Common myeloid progenitor, CD34-positive (primary cell): ENCODE measurements at places on chromosomes 7 and 10.

GRCh38 chr7:66099232-66099550 is 15.5 kb upstream of the CRCP start:
- no peak for DNase-seq

DNA sequence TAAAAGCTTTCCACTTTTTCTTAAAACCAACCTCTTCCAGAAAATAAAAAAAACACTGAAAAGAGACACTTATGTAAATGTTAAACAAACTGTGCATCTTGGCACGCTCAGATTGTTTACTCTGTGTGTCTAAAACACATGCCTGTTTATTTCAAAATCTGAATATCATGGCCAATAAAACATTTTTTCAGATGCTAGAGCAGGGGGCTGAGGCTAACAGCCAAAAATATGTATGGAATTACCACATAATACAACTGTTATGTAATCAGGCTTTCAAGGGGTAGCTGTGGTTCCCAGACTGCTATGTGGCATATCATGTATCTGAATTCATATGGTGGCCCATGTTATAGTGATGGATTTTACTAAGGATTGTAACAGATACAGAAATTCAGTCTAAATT is 130.4 kb downstream of the HIBADH start:
- no peak for DNase-seq

- DNase-seq: peak; percentile 23
Observed at GRCh38 chr10:32323051-32323450, 23.9 kb downstream of the EPC1 start.

GRCh38 chr10:5896208-5897052 is 6.4 kb downstream of the FBH1 start:
- peak; percentile 44 for DNase-seq

DNA sequence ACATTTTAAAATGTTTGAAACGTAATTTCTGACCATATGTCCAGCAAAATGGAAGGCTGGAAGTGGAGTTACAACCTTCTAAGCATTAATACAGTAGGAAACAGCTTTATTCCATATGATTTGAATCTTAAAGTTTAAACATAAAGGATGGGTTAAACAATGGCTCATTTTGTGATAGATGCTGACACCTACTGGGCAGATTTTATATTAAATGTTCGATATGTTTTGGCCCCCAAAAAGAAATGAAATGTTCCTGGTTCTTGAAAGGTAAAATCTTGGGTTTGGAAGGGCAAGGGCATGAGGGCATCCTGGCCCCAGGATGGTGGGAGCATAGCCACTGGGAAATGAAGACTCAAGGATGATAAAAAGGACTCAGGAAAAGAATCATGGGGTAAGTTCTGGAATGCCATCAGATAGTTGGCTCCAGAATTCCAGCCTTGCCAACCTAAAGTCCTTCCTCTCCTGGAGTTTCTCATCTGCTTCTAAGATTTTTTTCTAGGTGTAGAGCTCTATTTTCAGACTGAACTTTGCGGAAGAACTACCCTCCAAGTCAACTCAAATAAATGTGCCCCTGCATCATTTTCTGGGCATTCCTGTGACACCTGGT is 34.6 kb upstream of the SLC35G1 start:
- peak; percentile 10 for DNase-seq

- DNase-seq: peak; percentile 56
Observed at GRCh38 chr7:19677180-19677579, 31.7 kb downstream of the POLR1F start.

- peak; percentile 88 for DNase-seq
Observed at GRCh38 chr10:29804025-29804852, 169.5 kb upstream of the SVIL start.

DNA sequence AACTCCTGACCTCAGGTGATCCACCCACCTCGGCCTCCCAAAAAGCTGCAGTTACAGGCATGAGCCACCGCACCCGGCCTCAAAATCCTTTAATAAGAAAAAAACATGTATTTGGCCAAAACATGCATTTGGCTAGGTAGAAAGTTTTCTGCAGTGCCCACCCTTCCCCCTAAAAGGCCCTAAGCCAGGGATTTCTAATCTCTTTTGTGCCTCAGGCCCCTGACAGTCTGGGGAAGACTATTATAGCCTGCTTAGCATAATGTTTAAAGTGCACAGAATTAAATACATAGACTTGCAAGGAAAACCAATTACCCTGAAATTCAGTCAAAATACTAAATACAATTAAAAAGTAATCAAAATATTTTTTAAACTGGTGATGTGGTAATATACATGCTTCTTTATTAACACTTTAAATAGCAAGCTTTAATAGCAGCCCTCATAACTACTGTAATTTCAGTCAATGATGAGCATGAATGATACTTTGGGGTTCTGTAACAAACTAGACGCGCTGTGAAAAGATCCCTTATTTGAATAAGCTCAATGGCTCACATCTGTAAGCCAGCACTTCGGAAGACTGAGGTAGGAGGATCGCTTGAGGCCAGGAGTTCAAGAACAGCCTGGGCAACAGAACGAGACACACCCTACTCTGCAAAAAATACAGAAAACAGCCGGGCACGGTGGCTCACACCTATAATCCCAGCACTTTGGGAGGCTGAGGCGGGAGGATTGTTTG is 29.9 kb downstream of the SPDYE6 start:
- no peak for DNase-seq

DNA sequence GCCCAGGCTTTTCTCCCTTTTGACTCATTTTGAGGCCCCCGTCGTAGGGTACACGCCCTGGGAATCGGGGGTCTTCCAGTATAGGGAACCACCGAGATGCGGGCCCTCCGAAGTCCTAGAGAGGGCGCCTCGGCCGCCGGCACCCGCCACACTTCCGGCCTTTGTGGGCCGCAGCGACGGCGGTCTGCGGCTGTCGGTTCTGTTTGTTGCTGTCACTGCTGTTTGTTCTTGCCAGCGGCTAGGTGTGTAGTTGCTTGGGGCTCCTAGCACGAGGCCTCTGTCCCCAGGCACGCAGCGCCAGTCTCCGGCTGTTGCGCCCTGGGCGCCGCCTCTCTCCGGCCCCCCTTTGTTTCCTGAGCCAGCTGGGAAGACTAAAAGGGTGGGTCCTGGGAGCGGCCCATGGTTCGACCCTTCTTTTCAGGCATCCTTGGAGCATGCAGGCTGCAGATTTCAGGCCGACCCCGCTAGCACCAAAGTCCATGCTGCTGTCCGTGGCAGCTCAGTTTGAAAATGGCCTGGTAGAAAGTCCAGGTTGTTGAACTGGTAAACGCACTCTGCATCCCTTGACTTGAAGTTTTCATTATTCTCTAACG is 17.8 kb upstream of the ZKSCAN1 start:
- DNase-seq: peak; percentile 93

- no peak for DNase-seq
Observed at GRCh38 chr10:25017154-25017590, 760 bp downstream of the THNSL1 start.

GRCh38 chr10:9781666-9782065 is 1236.0 kb upstream of the CELF2 start:
- no peak for DNase-seq

DNA sequence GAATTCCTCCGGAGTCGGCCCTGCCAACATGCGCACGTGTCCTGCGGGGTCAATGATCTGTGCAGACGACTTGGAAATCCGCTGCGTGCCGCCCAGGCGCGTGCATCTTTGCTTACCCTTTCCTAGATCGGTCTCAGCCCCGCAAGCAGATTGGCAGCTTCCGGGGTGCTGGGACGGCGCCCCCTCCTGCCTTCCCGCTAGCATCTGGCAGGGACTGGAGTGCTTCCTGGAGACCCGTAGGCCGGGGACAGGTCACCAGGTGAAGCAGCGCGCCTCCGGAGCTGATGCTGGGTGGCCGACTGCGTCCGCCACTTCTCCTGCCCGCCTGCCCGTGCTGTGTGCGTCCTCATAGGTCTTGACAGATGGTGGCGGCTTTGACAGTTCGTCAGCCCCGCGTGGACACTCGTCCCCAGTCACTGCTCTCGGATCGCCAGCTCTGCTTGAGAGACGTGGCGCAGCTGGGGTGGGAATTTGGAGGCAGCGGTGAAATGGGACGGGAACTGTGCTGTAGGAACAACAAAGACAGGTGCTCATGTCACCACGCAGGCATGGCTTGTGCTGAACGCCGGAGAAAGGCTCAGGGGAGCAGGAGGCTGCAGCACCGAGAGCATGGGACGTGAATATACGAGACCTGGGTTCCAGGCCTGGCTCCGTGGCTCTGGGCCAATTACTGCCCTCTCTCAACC is 21.9 kb upstream of the KCNK18 start:
- DNase-seq: no peak

DNA sequence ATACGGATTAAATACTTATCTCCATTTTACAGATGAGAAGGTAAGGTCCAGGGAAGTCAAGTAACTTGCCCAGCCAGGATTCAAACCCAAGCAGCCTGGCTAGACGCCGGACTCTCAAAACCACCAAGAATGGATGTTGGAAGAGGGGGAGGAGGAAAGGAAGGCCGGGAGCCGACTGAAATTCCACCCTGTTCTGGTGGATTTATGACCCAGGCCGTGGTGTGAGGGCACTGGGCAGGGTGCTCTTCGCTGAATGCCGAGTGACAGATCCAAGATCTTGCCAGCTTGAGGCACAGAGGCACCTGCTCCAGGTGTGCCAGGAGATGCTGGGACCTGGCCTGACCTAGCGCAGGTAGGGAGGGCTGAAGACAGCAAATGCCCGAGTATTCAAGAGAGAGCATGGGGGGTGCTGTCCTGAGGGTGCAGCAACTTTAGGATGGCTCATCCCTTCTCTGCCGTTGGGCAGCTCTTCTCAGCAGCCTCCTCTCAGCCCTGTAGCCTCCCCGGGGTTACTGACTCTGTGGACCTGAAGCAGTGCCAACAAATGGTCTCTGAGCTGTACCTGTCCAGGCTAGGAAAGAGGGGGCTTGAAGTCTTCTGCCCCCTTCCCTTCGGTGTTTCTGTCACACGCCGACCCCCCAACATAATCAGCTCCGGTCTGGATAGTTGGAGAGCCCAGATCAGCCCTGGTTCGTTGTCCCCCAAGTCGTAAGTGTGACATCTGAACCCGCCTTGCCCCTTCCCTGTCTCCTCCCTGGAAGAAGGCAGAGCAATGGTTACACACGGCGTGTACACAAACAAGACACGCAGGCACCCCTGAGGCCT is 713 bp downstream of the LOXL4 start:
- DNase-seq: no peak
